ENCODE measurements at places on chromosomes 4 and X.

GRCh38 chr4:60744767-60745166 is 455.4 kb upstream of the ADGRL3 start:
- no peak for DNase-seq

DNA sequence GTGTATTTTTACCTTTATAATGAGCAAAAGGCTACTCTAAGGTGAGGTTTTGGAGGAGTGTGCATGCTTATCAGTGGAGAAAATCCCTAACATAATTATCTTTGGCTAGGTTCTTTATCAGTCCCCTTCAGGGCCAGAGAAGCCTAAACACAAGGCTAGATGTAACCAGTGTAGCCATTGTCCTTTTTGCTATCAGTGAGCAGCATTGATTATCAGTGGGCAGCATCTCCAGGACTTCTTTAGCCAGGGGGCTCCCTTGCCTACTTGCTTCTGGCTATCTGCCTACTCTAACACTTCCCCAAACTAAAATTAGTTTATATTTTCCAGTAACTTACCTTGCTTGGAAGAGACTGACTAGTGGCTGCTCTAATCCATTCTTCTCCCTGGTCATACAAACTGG is 595.6 kb downstream of the TRAM1L1 start:
- no peak for DNase-seq

DNA sequence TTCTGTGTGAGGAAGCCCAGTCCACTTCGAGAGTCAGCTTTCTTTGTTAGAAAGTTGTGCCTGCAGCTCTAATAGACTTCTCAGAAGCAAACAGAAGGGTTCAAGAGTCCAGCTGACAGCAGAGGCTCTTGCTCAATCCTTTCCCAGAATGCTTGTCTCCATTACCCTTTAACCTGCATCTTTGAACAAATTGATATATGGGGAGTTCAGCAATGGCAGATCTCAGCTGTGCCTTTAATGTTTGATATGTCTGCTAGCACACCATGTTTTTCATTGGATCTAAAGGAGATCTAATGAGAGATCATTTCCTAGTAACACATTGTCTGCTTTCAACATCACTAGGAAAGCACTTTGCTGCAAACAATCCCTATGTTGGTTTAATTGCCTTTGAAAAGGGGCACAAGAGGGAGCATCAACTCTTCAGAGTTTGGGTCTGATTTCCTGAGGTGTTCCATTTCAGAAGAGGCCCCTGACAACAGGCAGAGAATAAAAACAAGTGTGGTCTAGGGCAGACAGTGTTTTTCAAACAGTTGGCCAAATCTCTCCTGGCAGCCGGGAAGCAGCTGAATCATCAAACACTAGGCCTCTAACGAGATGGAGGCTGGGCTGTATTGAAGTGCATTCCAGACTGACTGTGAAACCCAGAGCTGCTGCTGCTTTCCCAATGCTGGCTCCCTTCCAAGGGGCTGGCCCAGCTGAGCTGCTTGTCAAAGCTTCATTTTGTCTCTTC is 55.5 kb downstream of the LUZP4 start:
- peak; percentile 72 for DNase-seq

GRCh38 chr4:103008875-103009729 is 10.4 kb downstream of the SLC9B1 start:
- DNase-seq, result peak; percentile 75

DNA sequence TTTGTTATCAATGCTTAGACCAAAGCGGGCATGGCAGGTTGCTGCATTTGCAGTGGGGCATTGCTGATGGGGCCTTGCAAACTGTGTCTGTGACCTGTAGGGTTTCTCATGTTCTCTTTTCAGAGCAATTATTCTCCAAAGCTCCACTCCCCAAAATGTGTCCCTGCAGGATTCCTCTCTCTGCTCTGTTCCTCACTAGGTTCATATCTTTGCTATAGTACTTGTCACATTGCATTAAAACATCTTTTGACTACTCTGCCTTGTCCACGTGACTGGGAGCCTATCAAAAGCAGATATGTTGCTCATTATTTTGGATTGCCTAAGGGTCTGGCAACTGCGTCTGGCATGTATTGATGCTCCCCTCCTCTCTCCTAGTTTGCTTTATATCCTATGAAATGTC is 177.7 kb upstream of the MID1 start:
- no peak for DNase-seq

DNA sequence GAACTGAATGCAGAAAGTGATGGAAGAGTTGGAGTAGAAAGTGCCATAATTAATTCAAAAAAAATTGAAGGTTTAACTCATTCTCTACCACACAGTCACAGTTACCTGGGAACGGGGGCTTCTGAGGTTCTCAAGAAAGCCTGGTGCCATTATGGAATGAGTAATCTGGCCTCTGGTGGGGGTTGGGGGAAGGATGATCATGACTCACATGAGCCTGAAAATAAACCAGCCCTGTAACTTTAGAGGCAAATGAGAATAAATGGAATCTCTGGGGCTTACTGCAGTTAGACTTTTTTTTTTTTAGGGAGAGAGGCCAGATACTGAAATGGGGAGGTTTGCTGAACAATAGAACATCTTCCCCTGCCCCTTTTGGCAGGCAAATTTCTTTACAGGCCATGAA is 55.3 kb downstream of the SOD3 start:
- peak; percentile 50 for DNase-seq

GRCh38 chr4:26217961-26218676 is 102.7 kb upstream of the RBPJ start:
- no peak for DNase-seq

- peak; percentile 4 for DNase-seq
Observed at GRCh38 chrX:131068945-131069719, 11.0 kb downstream of the ARHGAP36 start.

DNA sequence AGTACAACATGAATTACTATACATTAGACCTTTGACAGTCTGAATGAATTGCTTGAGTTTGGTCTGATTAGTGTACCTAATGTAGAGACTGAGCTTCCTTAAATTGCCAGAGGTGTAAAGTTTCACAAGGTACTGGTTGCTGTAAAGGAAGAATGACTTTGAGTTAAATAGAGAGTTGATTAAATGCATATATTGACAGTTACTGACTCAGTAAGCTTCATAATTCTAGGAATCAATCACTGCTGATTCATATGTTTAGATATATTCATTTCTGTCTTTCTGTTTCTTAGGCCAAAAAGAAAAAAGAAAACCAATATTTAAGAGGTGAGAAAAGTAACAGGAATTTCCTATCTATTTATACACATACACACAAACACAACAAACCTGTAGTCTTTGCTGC is 16.2 kb upstream of the ART3 start:
- no peak for DNase-seq

DNA sequence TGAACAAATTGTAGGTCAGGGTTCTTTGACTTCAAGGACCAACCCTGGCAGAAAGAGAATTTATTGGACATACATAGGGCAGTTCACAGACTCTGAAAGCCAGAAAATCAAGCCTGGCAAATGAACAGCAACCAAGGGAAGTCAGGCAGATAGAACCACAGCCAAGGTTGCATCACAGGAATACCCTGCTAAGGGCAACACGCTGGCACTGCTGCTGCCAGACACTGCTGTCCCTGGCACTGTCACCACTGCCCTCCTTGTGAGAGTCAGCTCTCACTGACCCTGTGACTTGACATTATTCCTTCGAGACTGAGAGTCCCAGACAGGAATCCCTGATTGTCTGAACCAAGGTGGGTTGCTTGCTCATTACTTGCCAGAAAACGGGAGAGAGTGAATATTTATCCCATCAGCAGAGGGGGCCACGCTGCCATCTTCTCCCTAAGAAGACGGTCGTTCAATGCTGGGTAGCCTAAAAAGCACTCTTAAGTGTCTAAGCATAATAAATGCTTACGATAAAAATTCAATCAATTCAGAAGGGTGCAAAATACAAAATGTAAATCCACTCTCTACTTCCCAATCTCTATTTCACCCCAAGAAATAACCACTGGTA is 23.2 kb upstream of the PTTG2 start:
- DNase-seq, result no peak

DNA sequence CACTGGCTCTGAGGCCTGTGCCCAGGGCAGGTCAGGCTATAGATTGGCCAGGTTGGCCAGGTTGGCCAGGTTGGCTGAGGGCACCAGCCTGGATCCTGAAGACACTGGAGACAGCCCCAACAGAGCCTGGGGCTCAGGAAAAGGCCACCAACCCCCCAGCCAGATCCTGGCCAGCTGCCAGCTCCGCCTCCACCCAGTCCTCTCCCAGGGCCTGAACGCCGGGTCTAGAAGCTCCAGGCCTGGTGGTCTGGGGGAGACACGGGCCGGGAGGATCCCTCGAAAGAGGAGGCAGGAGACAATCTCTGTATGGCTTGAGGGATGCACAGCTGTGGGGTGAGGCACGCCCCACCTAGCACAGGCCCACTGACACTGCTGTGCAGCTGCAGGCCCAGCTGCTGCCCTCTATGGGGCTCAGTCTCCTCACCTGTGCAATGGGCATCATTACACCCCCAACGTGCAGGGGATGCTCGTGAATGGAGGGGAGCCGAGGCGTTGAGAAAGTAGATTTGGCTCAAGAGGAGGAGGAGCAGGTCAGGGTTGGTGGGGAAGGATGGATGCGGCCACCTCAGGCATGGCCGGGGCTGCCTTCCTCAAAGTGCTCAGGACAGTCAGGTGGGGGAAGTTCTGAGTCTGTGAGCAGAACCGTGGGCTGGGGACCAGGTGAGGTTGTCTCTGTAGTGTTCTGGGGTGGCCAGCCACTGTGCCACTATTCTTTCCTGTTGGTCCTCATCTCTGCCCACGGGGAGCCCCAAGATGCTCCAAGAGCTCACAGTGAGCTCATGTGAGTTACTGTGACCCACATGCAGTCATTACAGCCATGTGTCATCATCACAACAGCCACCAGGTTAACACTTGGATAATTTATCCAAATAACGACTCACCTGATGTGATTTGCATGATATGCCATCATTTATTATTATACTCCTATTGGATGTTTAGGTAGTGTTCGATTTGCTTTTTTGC is 10.8 kb upstream of the GAGE10 start:
- DNase-seq, result no peak

GRCh38 chr4:104896660-104897645 is 249.7 kb upstream of the TET2 start:
- no peak for DNase-seq

DNA sequence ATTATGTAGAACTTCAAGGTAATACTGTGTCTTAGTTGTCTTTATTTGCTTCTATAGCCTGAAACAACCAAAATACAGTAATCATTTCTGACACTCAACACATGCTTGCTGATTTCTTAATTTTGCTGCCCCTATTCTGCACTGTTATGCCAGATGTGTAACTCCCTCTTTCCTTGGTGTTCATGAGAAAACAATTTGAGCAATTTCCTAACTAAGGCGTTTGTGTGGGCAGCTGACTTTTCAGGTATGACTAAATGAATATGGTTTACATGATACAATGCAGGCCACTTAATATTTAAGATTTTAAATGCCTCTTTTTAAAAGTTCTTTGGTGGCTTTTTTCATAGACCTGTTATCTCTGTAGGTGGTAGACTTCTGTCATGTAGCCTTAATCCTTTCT is 46.1 kb upstream of the CENPE start:
- no peak for DNase-seq

DNA sequence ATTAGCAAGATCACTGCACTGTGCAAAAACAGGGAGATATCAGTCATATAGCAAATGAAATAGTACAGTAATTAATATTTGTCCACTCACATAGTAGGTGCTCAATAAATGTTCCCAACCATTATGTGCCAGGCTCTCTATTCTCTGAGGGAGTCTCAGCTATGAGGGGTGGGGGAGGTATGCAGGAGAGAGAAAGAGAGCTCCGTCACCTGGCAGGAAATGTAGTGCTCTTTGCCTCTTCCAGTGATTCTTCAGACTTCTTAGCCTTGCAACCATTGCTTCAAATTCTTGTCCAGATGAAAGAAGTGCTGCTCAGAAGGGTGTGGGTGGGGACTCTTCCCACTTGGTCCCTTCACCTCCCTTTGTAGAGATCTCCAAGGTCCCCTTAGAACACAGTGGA is 84.5 kb upstream of the SPRY1 start:
- DNase-seq, result no peak

DNA sequence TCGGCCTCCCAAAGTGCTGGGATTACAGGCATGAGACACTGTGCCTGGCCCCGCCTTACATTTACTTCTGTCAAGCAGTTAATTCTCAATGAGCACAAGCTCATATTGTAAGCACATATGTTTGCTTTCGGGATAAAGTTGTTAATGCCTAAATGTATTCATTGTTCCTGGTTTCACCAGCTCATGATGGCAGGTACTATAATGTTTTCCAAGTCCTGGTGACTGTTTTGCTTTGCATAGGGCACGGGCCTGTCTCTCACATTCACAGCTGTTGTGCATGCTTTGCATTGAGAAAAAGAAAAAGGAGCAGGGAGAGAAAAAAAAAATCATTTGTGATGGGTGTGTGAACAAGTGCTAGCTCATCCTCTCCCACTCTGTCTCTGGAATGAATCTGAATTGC is 661.2 kb upstream of the TENM3 start:
- no peak for DNase-seq

GRCh38 chrX:71541210-71542022 is 8.5 kb downstream of the OGT start:
- peak; percentile 31 for DNase-seq

DNA sequence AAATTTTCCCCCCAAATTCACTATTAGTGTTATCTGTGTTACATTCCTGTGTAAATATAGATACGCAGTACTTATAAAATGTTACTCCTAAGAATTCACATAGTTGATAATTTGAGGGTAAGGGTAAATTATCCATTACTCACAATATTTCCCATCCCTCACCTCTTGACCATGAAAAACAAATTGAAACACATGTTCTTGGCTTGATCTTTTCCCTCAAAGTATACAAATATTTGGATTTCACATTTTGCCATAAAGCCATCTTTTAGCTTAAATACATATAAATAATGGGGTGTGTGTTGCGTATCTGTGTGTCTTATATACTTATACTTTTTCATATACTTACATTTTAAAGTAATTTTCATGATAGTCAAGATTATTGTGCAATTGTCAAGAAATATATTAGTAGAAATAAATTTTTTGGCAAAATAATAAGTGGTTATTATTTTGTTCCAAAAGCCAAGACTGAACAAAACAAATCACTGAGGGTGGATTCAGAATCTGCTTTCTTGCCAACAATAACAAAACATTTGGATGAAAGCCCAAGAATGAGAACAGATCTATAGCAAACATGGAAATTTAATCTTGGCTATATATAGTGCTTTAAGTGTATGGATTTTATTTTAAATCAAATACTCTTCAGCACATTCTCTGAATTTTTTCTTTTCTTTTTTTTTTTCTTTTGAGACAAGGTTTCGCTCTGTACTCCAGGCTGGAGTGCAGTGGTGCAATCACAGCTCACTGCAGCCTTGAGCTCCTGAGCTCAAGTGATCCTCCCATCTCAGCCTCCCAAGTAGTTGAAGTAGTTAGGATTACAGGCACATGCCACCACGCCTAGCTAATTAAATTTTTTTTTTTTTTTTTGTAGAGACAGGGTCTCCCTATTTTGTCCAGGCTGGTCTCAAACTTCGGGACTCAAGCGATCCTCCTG is 48.5 kb upstream of the PRSS48 start:
- DNase-seq, result no peak

DNA sequence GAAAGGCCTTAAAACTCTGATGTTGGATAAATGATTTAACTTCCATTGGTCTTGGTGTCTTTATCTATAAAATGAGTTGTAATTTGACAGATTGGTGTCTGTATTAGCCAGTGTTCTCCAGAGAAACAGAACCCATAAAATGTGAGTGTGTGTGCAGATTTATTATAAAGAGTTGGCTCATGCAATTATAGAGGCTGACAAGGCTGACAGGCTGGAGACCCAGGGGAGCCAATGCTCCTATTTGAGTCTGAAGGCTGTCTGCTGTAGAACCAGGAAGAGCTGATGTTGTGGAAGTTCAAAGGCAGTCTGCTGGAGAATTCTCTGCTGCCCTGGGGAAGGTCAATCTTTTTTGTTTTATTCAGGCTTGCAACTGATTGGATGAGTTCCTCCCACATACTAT is 131.7 kb downstream of the SLC4A4 start:
- DNase-seq, result no peak
